NCI-H524 treated with DMSO at 0.1 percent for 48 hours (cell line): ENCODE measurements at places on chromosomes 16 and 17.

- DNase-seq, result no peak
These were observed 446 bp upstream of the PSMD11 start for GRCh38 chr17:32443827-32444300.

DNA sequence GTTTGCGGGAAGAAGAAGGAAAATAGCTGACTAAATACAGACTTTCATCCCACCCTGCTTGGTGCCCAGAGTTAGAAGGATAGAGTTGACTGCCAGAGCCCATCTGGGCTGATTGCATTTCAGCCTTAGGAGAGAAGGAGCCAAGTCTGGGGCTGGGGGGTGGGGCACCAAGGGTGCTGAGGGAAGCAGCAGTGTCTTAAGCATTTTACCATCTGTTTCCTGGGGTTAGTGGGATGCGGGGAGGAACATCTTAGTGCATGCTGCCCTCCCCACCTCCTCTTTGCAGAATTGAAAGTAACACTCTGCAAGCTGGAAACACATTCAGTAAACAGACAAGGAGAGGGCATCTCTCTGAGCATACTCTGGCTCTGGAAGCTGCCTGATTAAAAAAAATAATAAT, 1.5 kb upstream of the ARL5C start:
- peak; percentile 92 for DNase-seq

DNA sequence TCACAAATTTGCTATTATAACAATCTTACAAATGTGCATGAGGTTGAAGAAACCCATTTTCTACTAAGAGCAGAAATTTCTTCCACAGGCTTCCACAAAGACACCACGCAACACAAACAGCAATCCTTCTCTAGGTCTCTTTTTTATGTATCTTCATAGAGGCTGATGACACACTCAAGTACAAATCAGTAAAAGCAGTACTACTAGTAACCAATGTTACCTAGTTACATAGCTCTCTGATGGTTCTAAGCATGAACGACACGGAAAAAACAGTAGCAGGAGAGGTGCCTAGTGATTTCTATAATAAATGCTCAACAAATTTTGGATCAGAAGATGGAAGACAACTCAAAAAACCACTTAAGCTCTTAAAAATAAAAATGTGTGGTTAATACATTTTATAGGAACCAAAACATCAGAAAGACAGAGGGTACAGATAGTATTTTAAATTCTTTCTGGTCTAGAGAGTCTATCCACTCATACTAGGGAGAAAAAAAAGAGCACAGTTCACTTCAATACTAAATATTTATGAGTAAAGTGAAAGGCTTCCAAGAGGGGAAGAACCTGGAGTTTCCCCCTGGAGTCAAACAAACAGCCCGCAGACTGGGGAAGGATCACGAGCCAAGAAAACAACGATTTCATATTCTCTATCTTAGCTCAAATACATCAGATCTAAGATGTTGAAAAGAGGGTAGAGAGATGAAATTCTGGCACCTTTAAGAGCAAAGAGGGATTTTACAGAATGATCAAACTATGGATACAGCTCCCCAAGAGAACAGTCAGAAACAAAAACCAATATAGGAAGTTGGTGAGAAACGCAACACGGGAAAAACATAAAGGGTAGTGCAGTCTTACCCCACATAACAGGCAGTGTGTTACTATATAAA, 40.2 kb downstream of the SMG6 start:
- DNase-seq, result no peak

DNA sequence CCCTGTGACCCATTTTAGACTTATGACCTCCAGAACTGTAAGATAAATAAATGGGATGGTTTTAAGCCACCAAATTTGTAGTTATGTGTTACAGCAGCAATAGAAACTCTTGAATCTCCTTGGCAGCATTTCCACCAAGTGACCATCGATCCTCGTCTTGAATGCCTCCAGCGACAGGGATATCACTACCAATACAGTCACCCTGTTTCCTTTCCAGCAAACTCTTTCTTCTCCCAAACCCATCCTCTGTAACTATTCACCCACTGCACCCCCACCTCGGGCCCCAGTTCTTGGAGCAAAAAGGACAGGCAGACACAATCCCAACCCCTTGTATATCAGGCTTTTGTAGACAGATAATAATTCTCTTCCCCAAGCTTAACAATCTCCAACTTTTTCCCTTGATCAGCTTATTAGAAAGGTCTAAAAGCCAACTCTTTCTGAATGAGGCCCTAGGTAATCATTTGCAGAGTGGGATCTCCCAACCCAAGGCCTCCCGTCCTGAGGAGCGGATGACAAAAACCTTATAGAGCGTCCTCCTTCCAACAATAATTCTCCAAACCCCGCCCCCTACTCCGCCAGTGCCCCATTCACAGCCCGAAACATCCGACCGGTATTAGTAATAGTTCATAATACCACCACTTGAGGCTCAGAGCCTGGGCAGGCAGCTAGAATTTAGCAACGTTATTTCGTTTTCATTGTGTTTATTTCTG, 14.7 kb upstream of the PLLP start:
- peak; percentile 79 for DNase-seq

GRCh38 chr16:53971616-53972015, 267.7 kb downstream of the FTO start:
- no peak for DNase-seq

DNA sequence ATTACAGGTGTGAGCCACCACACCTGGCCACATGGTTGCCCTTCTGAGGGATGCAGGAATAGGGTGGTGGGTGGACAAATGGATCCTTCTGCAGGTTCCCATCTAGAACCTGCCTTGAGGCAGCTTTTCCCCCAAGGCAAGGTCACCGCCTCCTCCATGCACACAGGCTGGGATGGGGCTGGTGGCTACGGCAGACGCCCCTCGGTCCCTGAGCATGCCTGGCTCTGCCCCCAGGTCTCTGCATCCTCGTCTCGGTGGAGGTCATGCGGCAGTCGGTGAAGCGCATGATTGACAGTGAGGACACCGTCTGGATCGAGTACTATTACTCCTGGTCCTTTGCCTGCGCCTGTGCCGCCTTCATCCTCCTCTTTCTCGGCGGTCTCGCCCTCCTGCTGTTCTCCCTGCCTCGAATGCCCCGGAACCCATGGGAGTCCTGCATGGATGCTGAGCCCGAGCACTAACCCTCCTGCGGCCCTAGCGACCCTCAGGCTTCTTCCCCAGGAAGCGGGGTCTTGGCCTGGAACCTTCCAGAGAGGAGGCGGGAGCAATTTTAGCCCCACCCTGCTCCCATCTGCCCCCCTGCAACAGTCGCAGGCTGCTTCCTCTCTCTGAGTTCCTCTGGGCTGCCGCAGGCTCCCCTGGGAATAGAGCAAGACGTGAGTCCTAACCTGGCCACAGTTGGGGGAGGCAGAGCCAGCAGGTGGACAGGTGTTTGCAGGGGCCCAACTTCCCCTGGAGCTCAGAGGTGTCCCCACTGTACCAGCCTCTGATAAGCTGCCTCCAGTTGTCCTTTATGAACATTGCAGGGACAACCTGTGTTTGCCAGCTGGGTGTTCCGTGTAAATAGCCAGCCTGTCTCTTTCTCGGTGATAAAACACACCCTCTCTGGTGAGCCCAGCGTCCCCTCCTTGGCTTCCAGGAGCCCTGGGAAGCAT, 11.7 kb downstream of the CACNG1 start:
- no peak for DNase-seq

DNA sequence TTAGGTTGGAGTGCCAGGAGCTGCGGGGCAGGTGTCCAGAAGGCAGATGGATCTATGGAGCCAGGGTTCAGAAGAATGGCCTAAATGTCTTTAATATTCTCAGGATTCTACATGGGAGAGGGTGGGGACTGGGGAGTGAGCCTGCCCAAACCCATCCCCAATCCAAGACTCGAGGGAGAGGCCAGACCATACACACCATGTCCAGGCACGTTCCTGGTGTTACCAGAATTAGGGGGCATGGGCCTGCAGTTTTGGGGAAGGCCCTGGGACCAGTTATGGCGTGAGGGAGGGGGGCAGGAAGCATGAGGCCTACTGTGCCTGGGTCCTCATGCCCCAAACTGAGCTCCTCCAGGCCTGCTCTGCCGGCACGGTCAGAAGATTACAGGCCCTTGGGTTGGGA, 1.9 kb downstream of the TAX1BP3 start:
- no peak for DNase-seq

- DNase-seq, result no peak
These were observed 204.6 kb downstream of the STX8 start for GRCh38 chr17:9371019-9371418.

DNA sequence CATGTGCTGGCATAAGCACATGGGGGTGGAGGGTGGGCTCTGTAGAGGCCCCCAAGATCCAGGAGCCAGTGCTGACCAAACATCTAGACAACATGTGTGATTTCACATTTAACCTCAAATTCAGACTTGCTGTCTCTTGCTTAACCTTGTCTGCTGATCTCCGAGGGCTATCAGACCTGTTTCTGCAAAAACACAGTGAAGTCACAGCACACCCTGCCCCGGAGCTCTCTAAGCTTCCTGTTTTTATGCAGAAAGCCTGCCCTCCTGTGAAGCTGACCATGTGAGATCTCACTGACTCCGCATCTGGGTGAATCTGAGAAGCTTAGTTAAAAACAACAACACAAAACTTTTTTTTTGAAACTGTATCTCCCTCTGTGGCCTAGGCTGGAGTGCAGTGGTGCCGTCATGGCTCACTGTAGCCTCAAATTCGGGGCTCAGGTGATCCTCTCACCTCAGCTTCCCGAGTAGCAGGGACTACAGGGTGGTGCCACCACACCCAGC, 6.6 kb upstream of the DPEP2 start:
- DNase-seq, result no peak
